ENCODE measurements at places on chromosomes 5 and 9.

GRCh38 chr9:89444925-89445765, 52.8 kb downstream of the SEMA4D start:
- peaks cover 22% of the 10 kb centered on the region for H3K36me3 ChIP-seq
- H3K27ac ChIP-seq: peak overlapping the region; percentile 14
- H3K4me3 ChIP-seq: no peak overlapping the region
- no peaks in the 10 kb centered on the region for H3K4me1 ChIP-seq

DNA sequence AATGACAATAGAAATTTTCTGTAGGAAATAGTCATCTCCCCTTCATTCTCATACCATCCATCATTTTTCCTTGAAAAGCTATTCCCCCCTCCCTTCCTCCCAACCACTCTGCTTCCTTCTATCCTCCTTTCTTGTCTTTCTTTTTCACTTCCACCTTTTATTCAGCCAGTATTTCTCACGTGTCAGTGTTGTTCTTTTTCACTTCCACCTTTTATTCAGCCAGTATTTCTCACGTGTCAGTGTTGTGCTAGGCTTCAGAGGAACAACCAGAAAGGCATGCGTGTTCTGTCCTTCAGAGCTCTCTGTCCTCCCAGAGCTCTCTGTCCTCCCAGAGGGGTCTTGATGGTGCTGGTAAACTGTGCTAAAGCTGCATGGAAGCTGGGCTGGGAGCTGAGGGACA, 419.6 kb downstream of the GADD45G start:
- DNase-seq: no peak
- no peaks in the 10 kb centered on the region for H3K27me3 ChIP-seq
- H3K27ac ChIP-seq: no peak overlapping the region
- H3K4me3 ChIP-seq: no peak overlapping the region

DNA sequence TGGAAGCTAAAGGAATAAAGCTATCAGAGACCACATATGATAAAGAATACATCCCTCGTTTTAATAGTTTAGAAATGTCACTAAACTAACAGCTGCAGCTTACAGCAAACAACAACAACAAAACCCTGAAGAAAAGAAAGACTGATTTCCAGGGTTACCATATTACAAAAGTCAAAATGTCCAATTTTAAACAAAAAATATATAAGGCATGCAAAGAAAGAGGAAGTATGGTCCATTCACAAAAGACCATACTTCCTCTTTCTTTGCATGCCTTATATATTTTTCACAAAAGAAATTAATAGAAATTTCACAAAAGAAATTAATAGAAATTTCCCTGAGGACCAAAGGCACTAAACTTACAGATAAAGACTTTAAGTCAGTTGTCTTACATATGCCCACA, 354.2 kb downstream of the ARL15 start:
- H3K36me3 ChIP-seq: no peaks in the 10 kb centered on the region
- H3K4me1 ChIP-seq: no peaks in the 10 kb centered on the region
- H3K27me3 ChIP-seq: no peaks in the 10 kb centered on the region

- no peaks in the 10 kb centered on the region for H3K4me1 ChIP-seq
- H3K4me3 ChIP-seq: no peak overlapping the region
- H3K27ac ChIP-seq: no peak overlapping the region
- H3K27me3 ChIP-seq: no peaks in the 10 kb centered on the region
- no peak for DNase-seq
Measured at GRCh38 chr5:9438596-9439354, 107.1 kb downstream of the SEMA5A start.

- no peak overlapping the region for H3K4me3 ChIP-seq
- H3K4me1 ChIP-seq: no peaks in the 10 kb centered on the region
- no peak for DNase-seq
- no peak overlapping the region for H3K27ac ChIP-seq
- no peaks in the 10 kb centered on the region for H3K27me3 ChIP-seq
Measured at GRCh38 chr9:134863306-134863902, 17.2 kb upstream of the FCN2 start.

GRCh38 chr5:147455822-147456450, 53.9 kb downstream of the DPYSL3 start:
- H3K4me1 ChIP-seq: peaks cover 21% of the 10 kb centered on the region
- H3K27ac ChIP-seq: no peak overlapping the region
- no peak for DNase-seq
- H3K4me3 ChIP-seq: no peak overlapping the region
- peaks cover 26% of the 10 kb centered on the region for H3K27me3 ChIP-seq

DNA sequence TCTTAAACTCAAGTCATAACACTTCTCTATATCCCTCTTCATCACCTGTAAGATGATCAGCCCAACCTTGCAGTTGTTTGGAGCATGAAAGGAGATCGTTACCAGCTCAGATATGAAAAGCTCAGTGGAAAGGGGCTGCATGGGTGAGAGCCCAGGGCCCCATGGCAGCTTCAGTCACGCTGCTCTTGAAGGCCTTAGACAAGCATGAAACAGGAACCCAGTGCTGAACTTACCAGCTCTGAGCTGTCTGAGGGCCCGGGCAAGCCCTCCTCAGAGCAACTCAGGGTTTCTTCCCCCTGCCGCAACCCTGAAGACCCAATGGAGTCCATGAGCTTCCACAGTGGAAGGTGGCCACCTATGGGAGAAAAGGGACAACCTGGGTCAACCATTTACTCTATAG, 3.3 kb downstream of the HK3 start:
- peaks cover 10% of the 10 kb centered on the region for H3K4me1 ChIP-seq
- no peak overlapping the region for H3K27ac ChIP-seq
- H3K4me3 ChIP-seq: no peak overlapping the region
- no peak for DNase-seq

GRCh38 chr5:149203921-149204441, 62.7 kb downstream of the ABLIM3 start:
- H3K27me3 ChIP-seq: no peaks in the 10 kb centered on the region
- peaks cover 14% of the 10 kb centered on the region for H3K4me1 ChIP-seq
- H3K4me3 ChIP-seq: no peak overlapping the region
- H3K36me3 ChIP-seq: no peaks in the 10 kb centered on the region
- no peak for DNase-seq
- no peak overlapping the region for H3K27ac ChIP-seq

DNA sequence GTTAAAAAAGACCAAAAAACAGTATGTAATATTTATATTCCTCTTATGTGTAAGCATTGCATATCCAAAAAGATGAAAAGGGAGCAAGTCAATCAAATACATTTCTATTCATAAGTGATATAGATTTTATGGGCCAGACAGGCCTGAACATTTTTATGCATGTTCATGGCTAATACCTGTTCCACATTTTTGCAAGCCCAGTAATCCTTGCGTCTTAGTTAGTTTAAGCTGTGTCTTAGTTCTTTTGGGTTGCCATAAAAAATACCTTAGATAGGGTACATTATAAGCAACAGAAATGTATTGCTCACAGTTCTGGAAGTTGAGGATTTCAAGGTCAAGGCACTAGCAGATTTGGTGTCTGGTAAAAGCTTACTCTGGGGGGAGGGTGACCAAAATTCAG, 342.1 kb downstream of the TAF11L14 start:
- H3K36me3 ChIP-seq: no peaks in the 10 kb centered on the region
- no peaks in the 10 kb centered on the region for H3K4me1 ChIP-seq
- no peaks in the 10 kb centered on the region for H3K27me3 ChIP-seq
- no peak for DNase-seq
- H3K4me3 ChIP-seq: no peak overlapping the region

DNA sequence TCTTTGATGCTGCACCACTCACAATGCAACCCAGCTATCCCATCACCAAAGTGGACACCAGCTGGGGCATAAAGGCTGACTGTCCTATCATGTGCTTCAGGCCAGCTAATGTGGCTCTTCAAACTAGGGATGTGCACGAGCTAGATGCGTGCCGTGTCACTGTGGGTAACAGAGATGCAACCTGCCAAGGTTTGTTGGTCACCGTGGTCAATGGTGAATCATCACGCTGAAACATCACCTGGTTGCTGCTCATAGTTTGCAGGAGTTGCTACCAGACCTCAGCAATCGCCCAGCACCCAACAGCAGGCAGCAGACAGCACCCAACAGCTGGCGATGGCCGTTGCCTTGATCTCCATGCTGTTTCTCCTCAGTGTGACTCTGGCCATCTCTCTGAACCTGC, 2.1 kb upstream of the PCDHGA1 start:
- DNase-seq: no peak
- H3K4me1 ChIP-seq: no peaks in the 10 kb centered on the region

- H3K4me1 ChIP-seq: no peaks in the 10 kb centered on the region
- no peak for DNase-seq
- no peak overlapping the region for H3K4me3 ChIP-seq
- no peaks in the 10 kb centered on the region for H3K36me3 ChIP-seq
Measured at GRCh38 chr5:38916802-38917201, 71.0 kb downstream of the OSMR start.

DNA sequence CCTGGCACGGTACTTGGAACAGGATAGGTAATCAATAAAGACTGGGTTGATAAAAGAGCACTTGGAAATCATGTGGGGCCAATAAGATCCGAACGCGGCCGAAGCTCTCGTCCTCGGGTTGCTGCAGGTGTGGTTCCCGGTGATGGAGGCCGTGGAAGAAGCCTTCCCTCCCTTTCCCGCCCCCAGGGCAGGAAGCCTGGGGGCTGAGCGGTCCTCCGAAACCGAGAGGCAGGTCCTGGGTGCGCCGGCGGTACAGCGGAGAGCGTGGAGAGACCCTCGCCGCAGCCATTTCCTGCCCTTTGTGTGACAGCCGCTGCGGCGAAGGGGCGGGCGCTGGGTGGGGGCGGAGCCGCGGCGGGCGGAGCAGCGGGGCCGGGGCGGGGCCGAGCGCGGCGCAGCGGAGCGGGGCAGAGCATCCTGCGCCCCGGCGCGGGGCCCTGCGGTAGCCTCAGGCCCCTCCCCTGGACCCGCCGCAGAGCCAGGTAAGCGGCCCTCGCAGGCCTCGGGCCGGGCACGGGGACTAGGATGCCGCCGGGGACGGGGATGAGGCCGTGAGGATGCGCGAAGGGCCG, at the start of gene CYFIP2:
TSS of gene CYFIP2 (plus strand) at position 410 of the 572 bp plus-strand sequence. CDS start 19,239 bp downstream, outside the sequence.
- H3K27ac ChIP-seq: peak within 1 kb of the TSS; percentile 78
- H3K4me3 ChIP-seq: peak within 1 kb of the TSS; percentile 86
- H3K27me3 ChIP-seq: no peaks in the 10 kb centered on the region
- peak; percentile 85 for DNase-seq
- no peaks in the 10 kb centered on the region for H3K36me3 ChIP-seq

DNA sequence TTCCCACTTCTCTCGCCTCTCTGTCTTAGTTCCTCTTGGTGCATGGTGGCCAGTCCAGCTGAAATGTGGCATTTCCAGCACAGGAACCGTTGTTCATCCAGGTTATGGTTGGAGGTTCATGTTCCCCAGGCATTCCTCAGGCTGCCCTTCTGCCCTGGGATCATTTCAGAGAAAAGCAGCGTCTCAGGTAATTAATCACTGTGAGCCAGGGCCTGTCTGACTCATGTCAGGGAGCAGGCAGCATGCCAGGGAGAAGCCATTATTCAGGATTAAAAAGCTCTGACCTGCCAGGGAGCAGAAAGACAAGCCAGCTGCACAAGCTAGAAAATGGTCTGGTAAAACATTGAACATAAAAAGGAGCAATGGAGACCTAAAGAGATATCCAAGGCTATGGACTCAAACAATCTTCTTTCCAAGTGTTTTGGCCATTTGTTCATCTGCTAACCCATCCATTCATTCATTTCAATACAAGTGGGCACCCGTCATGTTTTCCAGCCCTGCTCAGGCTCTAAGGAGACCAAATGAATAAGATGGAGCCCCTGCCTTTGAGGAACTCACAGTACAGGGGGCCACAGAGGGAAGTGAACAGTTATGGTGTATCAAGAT, 241.4 kb downstream of the DRD1 start:
- no peak overlapping the region for H3K27ac ChIP-seq
- H3K4me1 ChIP-seq: no peaks in the 10 kb centered on the region
- H3K4me3 ChIP-seq: no peak overlapping the region
- DNase-seq: no peak
- H3K36me3 ChIP-seq: no peaks in the 10 kb centered on the region

DNA sequence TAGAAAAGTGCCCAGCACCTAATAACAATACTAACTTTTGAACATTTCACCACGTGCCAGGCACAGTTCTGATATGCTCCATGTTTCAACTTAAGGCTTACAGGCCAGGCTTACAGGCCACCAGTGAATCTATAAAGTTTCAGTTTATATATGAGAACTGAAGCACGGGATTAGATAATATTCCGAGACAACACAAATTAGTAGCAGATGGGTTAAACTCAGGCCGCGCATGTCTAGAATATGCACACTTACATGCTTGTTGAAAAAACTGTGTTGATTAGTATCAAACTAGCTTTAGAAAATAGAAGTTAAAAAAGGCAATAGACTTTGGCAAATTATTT, 587.9 kb downstream of the MTRR start:
- no peak for DNase-seq
- peaks cover 13% of the 10 kb centered on the region for H3K36me3 ChIP-seq
- H3K4me1 ChIP-seq: peaks cover 16% of the 10 kb centered on the region

GRCh38 chr5:71830681-71831539, 111.8 kb downstream of the CARTPT start:
- no peaks in the 10 kb centered on the region for H3K36me3 ChIP-seq
- H3K27me3 ChIP-seq: no peaks in the 10 kb centered on the region
- H3K27ac ChIP-seq: no peak overlapping the region
- no peak for DNase-seq

DNA sequence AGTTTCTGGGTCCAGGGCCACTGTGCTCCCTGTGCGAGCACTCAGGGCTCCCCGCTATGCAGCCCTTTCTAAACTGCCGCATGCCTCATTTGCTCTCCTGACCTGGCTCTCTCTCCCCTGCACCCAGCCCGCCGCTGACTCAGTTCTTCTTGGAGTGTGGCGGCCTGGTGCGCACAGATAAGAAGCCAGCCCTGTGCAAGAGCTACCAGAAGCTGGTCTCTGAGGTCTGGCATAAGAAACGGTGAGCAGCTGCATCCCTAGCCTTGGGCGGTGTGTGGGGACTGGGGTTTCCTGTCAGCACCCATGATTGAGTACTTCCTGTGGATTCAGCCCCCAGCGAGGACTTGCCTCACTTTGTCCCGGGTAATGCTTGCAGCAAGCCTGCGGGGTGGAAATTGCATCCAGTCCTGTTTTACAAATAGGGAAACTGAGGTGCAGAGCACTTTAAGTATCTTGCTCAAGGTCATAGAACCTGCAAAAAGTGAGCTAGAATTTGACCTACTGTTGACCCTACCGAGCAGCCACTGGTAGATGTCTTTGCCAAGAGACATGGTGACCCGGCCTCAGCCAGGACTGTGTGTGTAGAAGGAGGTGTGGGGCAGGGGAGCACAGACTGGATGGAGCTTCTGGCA, 27.9 kb downstream of the USP20 start:
- H3K4me3 ChIP-seq: no peak overlapping the region
- H3K36me3 ChIP-seq: peaks cover 17% of the 10 kb centered on the region
- H3K4me1 ChIP-seq: peaks cover 11% of the 10 kb centered on the region
- H3K27ac ChIP-seq: peak overlapping the region; percentile 71

DNA sequence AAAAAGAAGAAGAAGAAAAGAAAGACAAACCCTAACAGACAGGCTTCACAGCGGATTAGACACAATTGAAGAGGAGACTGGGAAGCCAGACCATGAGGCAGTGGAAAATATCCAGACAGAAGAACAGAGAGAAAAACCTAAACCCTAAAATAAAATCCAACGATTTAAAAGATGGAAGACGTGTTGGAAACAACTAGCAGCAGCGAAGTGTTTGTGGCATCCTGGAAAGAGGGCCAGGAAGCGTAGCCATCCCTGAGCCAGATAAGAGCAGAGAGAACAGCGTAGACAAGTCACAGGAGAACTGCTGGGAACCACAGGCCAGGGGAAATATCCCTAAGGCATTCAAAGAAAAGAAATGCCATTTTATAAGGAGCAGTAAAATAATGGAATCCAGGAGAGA, 39.7 kb upstream of the NKD2 start:
- no peaks in the 10 kb centered on the region for H3K36me3 ChIP-seq
- DNase-seq: no peak
- no peak overlapping the region for H3K27ac ChIP-seq
- peaks cover 23% of the 10 kb centered on the region for H3K27me3 ChIP-seq
- H3K4me3 ChIP-seq: no peak overlapping the region
- no peaks in the 10 kb centered on the region for H3K4me1 ChIP-seq

All from common myeloid progenitor, CD34-positive (primary cell).